ENCODE measurements at places on chromosomes 3 and 15.

GRCh38 chr3:46906471-46907058, 29.0 kb downstream of the PTH1R start:
- no peak for DNase-seq

DNA sequence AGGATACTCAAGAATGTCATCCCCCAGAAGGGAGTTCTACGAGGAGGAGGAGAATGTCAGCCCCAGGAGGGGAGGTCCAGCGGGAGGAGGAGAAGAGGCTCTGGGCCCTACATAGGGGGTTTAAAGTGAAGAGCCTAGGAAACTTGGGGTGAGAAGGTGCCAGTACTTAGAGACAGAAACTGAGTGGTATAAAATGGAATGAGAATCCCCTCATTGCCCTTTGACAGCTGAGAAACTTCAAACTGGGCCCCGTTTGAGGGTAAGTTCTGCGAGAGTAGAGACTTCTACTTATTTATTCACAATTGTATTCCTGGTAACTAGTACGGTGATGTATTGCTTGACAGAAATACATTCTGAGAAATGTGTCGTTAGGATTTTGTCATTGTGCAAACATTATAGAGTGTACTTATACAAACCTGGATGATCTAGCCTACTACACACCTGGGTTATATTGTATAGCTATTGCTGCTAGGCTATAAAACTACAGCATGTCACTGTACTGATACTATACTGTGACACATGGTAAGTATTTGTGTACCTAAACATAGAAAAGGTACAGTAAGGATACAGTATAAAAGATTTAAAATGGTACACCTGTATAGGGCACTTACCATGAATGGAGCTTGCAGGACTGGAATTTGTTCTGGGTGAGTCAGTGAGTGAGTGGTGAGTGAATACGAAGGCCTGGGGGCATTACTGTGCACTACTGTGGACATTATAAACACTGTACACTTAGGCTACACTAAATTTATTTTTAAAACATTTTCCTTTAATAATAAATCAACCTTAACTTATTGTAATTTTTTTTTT, 62.0 kb downstream of the TSC22D2 start:
- DNase-seq: peak; percentile 38

GRCh38 chr3:103247459-103247858, 812.6 kb downstream of the ZPLD1 start:
- DNase-seq: no peak

DNA sequence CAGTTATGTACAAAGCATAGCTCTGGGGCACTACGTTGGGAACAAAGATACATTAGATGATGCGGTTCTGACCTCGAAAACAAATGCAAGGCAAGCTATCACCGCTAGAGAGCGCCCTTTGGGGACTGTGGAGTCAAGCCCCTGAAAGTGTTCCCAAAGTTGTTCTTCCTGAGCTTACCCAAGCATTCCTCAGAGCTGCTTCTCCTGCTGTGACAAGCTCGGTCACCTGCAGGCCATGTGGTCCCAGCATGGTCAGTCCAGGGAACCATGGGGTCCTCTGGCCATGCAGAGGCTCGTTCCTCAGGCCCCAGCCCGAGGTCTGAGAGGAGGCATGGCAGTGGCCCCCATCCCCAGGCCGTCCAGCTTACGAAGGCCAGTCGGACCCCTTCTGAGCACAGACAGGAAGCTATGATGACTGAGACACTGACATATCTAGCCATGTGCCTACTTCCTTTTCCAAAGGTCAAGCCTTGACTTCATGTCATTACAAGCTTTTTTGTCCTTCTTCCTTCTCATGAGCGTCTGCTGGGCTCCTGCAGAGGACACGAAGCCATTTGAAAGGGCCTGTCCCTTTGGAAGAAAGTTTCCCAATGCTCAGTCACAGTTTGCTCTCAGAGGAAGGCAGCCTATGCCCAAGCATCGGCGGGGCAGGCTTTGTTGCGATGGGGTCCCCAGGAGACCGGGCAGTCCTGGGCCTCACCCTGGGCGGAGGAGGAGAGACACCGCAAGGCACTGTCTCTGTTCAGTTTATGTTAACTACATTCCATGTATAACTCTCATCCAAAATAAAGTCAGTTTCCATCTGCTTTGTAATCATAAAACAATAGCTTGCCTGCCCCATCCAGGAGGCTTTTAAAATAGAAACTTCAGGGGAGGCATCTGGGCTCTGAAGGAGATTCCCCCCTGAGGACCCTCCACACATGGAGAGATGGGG, 79.3 kb downstream of the ATP10A start:
- no peak for DNase-seq

GRCh38 chr15:88900309-88900981, 5.1 kb upstream of the HAPLN3 start:
- DNase-seq: peak; percentile 45

- DNase-seq: peak; percentile 96
These were observed 114.0 kb downstream of the FNDC3B start for GRCh38 chr3:172153335-172153861.

GRCh38 chr3:53216723-53217122, 39.1 kb downstream of the TKT start:
- no peak for DNase-seq

- DNase-seq: peak; percentile 24
These were observed 2.1 kb downstream of the OPA1 start for GRCh38 chr3:193594946-193595689.

- no peak for DNase-seq
These were observed 30.2 kb upstream of the MORF4L1 start for GRCh38 chr15:78842519-78842918.

GRCh38 chr3:56971816-56972215, 88.6 kb upstream of the SPATA12 start:
- DNase-seq: no peak

- DNase-seq: peak; percentile 92
These were observed 46.9 kb upstream of the NEDD4 start for GRCh38 chr15:56040081-56041035.

DNA sequence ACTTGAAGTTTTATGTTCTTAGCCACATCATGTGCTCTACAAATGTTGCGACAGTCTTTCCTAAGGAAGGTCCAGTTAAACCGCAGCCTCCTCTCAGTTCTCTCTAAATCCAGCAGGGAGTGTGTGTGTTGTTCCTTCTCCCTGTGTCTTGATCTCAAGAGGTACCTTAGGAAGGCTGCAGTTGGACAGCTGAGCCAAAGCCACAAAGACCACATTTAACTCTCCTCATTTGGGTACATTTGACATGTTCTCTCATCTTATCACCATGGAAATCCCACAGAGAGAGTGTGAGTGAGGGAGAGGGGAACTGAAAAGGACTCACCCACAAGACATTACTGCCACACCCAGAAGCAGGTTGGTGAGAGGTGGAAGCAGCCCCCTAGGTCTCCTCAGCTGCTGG, 79.5 kb downstream of the CD200R1L start:
- peak; percentile 82 for DNase-seq

DNA sequence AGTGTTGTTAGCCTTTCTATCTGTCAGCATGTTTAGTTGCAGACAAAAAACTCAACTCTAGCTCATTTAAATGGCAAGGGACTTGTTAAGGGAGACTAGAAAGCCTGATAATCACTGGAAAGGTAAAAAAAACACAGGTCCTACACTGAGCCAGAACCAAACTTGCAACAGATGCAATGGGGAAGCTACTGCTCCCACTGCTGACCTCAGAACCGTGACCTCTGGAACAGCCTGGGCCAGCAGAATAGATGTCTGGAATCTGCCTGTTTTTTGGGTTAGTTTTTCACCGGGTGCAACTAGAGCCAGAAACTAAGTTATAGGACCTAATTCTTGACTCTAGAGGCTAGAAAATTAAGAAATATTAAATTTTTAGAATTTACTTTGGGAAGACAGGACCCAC, 32.5 kb upstream of the ARL14 start:
- DNase-seq: no peak

DNA sequence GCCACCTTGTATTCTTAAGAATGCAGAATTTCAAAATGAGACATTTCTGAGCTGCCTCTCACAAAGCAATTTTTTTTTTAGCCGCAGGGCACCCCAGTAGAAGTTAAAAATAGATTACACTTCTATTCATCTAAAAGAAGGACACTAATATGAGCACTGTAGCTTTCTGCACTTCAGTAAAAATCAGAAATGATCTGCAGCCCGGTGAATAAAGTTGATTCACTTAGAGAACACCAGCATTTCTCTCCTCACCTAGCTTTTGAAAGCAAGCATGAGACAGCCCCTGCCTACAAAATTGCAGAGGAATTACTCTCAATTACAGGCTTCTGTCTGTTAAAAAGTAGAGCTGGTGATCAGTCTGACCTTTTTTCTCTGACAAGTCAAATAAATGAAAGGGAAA, 1062.4 kb downstream of the FHIT start:
- no peak for DNase-seq

- DNase-seq: no peak
These were observed 7.4 kb downstream of the NKIRAS1 start for GRCh38 chr3:23909341-23909740.

DNA sequence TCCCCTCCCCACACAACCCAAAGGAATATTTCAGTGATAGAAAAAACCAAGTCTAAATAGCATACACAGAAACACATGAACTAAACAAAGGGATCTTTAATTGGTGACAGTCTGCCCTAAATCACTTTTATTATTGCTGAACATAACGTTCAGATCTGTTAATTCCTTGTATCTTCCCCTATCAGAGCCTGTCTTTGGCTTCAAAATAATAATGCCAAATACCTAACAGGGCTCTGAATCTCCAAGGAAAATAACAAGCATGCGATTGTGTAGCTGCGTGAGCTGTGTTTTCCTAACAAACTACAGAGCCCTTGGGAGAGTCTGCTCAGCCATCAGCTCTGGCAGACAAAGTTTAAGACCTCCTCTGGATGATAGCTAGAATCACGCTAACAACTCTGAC, 1010.1 kb downstream of the ROBO1 start:
- DNase-seq: no peak

Measured in amniotic epithelial cell (primary cell).